ENCODE measurements at places on chromosomes 12 and 14.
A peak's percentile ranks its signal among the peaks of the same experiment; 100 is the strongest.

- no peak for DNase-seq
These were observed 82.8 kb upstream of the MDM1 start for GRCh38 chr12:68414988-68415387.

- DNase-seq, result peak; percentile 16
These were observed 151.6 kb upstream of the ARID2 start for GRCh38 chr12:45577844-45578399.

GRCh38 chr12:108840605-108841332 lies 16.6 kb downstream of the SSH1 start:
- no peak for DNase-seq

DNA sequence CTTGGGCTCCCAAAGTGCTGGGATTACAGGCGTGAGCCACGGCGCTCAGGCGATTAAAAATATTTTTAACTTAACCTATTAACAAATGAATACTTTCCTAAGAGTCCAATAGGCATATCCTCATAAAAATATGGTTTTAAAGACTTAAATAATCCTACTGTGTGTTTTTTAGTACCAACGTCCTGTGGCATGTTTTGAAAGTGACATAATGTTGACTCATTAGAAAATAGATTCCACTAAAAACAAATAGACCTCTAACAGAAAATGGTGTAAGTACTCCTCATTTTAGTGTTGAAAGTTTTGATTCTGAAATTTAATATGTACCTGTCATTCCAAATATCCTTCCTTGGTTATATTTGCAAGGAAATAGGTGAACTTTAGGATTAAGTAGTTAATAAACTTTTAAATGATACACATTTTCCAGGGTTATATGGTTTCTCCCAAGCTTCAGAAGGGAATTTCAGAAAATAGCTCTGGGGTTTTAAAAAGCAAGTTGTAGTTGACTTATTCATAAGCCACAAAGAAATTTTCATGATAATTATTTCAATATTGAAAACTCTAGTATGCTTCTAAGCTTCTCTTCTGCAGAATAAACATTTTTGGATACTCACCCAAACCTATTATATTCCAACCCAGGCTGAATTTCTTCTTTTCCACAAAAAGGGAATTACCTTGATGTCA lies 12.1 kb upstream of the LUM start:
- no peak for DNase-seq

DNA sequence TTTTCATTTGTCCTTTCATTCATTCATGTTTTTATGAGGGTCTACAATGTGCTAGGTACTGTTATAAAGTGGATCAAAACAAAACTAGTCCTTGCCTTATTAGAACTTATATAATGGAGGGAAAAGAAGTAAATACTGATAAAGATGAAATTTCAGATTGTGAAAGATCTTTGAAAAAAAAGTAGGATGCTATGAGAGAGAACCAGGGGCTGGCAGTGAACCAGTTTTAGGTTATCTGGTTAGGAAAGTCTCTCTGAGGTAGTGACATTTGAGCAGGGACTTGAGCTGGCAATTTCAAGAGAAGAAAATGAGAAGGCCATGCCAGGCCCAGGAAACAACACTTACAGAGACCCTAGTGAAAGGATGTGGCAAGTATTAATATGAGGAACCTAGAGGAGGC lies 57.3 kb upstream of the E2F7 start:
- peak; percentile 21 for DNase-seq

DNA sequence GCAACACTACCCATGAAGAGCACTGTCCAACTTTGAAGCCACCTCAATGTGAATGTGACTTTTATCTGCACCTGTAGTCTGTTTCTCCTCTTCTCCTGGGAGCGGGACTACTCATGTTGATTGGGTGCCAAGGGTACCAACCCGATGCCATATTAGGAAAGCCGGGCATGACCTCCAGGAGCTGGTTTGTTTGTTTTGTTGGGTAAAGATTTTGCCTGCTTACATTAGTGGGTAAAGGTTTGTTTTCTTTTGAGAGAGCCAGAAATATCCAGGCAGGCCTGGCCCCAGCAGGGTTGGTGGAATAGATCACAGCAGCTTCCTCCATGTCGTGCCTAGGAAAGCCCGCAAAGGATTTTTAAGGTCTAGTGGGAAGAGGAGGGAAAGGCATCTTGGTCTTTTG lies 19.7 kb upstream of the ITPK1 start:
- DNase-seq, result no peak

- no peak for DNase-seq
These were observed 7.4 kb upstream of the OR10P1 start for GRCh38 chr12:55629058-55629841.

- peak; percentile 47 for DNase-seq
These were observed 793.5 kb upstream of the NOVA1 start for GRCh38 chr14:27391331-27391730.

- DNase-seq, result no peak
These were observed 2.4 kb upstream of the CALCOCO1 start for GRCh38 chr12:53729644-53730043.

- peak; percentile 32 for DNase-seq
These were observed 75.3 kb upstream of the OR4E1 start for GRCh38 chr14:21748869-21749303.

- DNase-seq, result no peak
These were observed 17.9 kb upstream of the CLEC7A start for GRCh38 chr12:10147714-10148403.

DNA sequence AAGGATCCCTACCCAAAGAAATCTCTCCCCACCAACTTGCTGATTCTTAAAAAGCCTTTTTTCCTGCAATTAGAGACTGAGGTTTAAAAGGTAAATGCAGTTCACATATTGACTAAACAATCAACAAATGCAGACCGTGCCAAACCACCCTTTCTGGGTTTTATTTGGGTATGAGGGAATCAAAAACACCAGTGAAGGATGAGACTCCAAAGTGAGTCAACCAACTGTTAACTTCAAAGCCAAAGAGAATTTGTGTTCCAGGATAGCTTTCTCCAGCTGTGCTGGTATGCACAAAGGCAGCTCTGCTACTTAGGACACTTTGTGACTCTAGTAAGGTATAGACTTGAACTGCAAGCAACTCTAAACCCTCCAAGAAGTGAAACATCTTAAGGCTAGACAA lies 39.4 kb downstream of the RPS29 start:
- peak; percentile 12 for DNase-seq

GRCh38 chr14:50242096-50242495 lies 10.7 kb upstream of the SOS2 start:
- DNase-seq, result no peak

DNA sequence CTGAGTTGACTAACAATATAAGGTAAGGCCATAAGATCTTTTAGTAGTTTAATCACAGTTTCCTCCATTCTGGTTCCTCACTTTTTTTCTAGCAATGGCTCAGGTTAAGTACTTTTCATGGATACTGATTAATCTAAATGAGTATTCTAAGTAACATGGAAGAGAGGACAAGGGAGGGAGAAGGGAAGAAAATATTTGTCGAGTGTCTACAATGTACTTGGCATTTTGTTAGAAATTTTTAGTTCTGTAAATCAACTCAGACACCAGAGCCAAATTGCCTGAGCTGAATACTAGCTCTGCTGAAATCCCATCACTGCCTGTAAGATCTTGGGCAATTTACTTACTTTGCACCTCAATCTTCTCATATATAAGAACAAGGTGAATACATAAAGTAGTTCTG lies 20.2 kb downstream of the RERG start:
- DNase-seq, result no peak

Measured in astrocyte of the hippocampus (primary cell).